A549 (cell line): ENCODE measurements at places on chromosomes 2 and 18. TPM values are rescaled to one million over a fixed set of nuclear protein-coding genes. Genes with fewer than 3 reads are reported as not detected.
A peak's percentile ranks its signal among the peaks of the same experiment; 100 is the strongest.

The SLC4A3 gene
- polyA plus RNA-seq, result 2.2 to 3.6 TPM (median 3.1 TPM) in 3 replicates

DNA sequence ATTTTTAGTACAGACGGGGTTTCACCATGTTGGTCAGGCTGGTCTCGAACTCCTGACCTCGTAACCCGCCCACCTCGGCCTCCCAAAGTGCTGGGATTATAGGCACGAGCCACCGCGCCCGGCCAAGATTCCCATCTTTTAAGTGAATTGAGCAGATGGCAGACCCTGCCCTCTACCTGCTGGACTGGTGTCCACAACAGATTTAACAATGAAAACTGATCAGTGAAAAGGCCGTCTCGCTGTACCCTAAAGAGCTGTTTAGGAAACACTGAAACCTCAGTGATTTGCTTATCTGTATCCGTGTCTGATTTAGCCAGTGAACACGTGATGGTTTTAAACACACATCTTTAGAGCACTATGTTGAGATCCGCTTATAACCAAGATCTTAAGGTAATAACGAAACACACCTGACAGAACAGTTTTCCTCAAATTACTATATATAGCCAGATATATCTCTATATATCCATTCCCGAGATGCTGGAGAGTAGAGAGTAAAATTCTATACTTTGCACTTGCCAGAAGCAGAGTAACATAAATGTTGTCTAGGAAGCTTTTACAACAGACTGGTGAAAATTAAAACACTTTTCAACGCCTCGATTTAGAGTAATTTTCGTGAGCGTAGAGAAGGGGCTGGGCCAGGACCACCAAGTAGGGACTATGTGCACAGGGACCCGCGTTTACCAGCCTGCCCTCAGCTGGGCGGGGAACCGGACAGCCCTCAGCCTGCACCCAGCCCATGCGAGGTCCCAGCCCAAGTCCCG lies 594 bp downstream of the FAM161A start:
- DNase-seq, result peak; percentile 77

The FZD7 gene
- polyA plus RNA-seq, result 4.9 to 7.1 TPM (median 6.7 TPM) in 3 replicates

The CAPN14 gene
- polyA plus RNA-seq, result 0.04 to 0.09 TPM (median 0.08 TPM) in 3 replicates

GRCh38 chr2:38613126-38613848 lies 10.6 kb upstream of the HNRNPLL start:
- no peak for DNase-seq

The RESP18 gene
- polyA plus RNA-seq, result not detected in 3 replicates

GRCh38 chr18:78268226-78268988 lies 711.2 kb upstream of the SALL3 start:
- DNase-seq, result no peak

DNA sequence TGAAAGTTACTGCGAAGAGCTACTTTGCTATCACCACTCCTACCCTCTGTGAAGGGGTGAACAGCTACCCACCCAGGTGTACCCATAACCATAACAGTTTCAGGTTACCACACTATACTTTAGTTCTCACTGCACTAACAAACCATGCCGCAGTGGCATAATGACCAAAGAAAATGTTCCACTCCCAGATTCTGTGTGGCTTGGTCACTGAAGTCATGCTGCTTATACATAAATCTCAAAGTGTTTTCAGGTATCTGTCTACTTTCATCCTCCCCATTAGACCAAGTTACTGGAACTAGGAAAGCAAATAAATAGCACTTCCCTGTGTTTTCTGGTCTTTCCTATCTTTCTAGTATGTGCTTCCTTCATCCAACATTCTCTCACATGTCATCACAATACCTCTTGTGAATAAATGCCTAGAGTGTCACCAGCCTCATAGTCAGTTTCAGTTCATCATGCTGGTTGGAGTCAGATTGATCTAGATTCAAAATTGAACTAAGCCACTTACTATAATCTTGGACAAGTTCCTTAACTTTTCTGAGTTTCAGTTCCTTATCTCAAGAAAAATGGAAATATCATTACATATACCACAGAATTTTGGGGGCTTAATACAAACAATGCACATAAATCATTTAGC lies 293.6 kb downstream of the FSIP2 start:
- DNase-seq, result no peak

The DYSF gene
- polyA plus RNA-seq, result 0.68 to 1.0 TPM (median 0.98 TPM) in 3 replicates

GRCh38 chr2:206585335-206585734 lies 57.0 kb upstream of the FAM237A start:
- no peak for DNase-seq

GRCh38 chr18:23274638-23275482 lies 139.6 kb downstream of the CABLES1 start:
- DNase-seq, result no peak

The OR6B2 gene
- polyA plus RNA-seq, result not detected in 3 replicates

GRCh38 chr2:118442046-118442445 lies 353.8 kb downstream of the INSIG2 start:
- DNase-seq, result no peak

DNA sequence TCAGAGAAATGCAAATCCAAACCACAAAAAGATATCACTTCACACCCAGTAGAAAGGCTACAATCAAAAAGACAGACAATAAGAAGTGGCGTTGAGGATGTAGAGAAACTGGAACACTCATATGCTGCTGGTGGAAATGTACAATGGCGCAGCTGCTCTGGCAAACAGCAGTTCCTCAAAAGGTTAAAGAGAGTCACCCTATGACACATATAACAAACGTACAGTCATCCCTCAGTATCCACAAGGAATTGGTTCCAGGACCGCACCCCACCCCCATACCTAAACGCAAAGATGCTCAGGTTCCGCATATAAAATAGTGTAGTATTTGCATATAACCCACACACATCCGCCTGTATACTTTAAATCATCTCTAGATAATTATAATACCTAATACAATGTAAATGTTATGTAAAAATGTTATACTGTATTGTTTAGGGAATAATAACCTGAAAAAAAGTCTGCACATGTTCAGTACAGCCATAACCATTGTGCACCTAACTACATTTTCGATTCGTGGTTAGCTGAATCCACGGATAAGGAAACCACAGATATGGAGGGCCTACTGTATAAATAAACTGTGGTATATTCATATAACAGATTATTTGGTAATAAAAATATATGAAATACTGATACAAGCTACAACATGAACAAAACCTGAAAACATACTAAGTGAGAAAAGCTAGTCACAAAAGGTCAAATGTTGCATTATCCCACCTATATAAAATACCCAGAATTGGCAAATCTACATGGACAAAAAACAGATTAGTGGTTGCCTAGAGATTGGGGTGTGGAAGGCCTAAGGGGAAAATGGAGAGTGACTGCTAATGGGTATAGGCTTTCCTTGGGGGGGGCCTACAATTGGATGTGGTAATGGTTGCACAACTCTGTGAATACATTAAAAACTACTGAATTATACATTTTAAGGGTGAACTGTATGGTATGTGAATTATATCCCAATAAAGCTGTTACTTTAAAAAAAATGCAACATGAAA lies 37.5 kb downstream of the UXS1 start:
- DNase-seq, result no peak

DNA sequence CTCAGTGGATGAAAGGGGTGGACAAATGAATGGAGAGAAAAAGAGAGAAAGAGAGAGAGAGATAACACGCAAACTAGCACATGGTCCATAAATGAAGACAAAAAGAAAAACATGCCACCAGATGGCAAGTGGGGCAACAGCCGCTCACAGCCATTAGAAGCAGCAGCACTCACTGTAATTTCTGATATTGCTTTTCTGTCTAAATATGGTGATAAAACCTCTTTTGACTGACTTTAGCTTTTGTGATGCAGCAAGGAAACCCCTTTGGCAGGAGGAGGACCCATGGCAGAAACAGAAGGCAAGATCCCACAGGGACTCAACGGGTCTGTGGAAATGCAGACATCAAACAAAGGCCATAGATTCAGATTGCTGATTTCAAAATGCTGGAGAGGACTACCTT lies 88.0 kb upstream of the CDH20 start:
- no peak for DNase-seq

DNA sequence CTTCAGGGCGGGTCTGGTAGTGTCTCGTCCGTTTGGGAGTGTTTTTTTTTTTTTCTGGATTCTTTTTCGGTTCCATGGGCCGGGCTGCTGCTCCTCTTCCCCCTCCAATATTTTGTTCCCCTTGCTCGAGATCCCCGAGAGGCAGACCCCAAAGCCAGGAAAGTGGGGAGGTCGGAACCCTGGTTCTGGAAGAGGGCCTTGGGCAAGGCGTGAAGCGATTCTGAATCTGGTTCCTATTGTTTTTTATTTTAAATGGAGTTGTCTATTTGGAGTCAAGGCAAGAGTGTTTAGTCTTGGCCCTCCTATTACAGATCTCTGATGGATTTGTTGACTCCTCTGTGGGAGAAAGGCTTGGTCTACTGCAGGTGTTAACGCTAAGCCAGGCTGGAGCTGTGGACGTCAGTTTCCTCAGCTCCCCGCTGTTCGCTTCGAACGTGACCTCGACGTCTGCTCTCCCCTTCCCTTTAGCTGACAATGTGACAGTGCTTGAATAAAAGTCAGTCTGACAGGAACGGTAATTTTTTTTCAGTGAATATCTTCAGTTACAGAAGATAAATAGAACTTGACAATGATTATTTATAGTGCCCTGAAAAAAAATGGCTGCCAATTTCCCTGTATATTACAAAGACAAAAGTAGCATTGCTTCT lies 683 bp upstream of the DNAJC27 start:
- peak; percentile 49 for DNase-seq

- DNase-seq, result peak; percentile 83
Measured at GRCh38 chr2:150135223-150135883, 352.1 kb downstream of the RND3 start.

DNA sequence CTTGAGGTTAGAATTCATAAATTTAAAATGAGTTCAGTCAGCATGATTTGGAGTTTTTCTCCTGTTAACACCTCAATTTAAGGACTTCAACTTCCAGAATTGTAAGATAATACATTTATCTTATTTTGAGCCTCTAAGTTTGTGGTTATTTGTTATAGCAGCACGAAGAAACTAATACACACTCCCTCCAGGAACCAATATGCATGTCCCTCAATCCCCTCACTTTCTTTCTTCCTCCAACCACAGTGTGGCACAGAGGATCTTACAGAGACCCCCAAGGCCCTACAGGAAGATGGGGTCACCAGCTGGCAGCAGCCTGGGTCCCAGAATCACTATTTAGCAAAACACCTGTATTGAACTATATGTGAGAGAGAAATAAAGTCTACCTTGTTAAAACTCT lies 242.0 kb downstream of the RAD51AP2 start:
- no peak for DNase-seq

The CELF4 gene
- not detected in 3 replicates for polyA plus RNA-seq

DNA sequence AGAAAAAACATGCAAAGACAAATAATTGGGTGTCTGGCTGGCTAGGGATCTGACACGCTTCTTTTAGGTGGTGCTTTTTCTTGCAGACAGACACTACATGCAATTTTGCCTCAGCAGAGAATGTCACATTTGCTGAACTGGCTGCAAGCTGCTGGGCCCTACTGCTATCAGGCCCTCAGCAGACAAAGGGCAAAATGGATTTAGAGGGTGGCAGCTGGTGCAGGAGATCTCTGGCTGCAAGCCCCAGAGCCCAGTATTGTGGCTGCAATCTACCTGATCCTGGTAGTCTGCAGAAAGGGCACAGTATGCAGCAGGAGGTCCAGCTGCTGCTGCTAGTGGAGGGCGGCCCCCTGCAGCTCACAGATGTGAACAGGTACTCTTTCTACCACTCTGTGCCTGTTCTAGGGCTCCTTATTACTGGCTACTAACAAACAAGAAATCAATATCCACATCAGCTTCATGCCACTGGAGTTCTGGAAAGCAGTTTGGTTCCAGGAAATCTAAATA lies 796.7 kb upstream of the CELF4 start:
- DNase-seq, result no peak

- DNase-seq, result no peak
Measured at GRCh38 chr2:241187101-241187917, 1.2 kb upstream of the ANO7 start.

GRCh38 chr2:3581367-3582262 lies 6.6 kb downstream of the RPS7 start:
- DNase-seq, result no peak

- no peak for DNase-seq
Measured at GRCh38 chr2:26191316-26192159, 18.6 kb downstream of the GAREM2 start.

- no peak for DNase-seq
Measured at GRCh38 chr18:2212598-2213205, 358.6 kb downstream of the METTL4 start.

The IL1R2 gene
- polyA plus RNA-seq, result 0.71 to 0.83 TPM (median 0.71 TPM) in 3 replicates

The TUBA4B gene
- 0.55 to 0.73 TPM (median 0.71 TPM) in 3 replicates for polyA plus RNA-seq

The POTEI gene
- polyA plus RNA-seq, result 0.04 TPM in 1 of 3 replicates, not detected in the others

- no peak for DNase-seq
Measured at GRCh38 chr2:207823865-207824264, 54.2 kb upstream of the FZD5 start.

GRCh38 chr2:47070920-47071824 lies 83.9 kb downstream of the STPG4 start:
- DNase-seq, result peak; percentile 52

- DNase-seq, result no peak
Measured at GRCh38 chr2:136137982-136138381, 20.0 kb upstream of the CXCR4 start.

GRCh38 chr2:204869132-204869823 lies 324.0 kb downstream of the PARD3B start:
- DNase-seq, result no peak

DNA sequence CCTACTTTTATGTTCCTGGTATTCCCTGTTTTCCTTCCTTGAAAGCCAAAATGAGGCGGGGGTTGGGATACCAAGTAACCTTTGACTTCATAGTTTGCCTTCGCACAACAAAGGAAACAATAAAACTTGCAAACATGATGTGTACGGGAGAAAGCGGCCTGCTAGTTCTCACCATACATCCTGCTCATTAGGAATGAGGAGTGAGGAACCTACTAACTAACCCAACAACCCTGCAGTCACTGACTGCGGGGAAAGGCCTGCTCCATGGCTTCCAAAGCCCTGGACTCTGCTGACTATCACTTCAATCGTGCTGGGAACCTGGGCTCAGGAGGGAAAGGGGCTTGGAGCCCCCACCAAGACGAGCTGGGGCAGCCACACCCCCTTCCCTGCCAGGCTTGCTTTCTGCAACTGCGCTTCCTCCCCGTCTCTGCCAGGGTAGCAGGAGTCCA lies 24.2 kb downstream of the RPL31 start:
- DNase-seq, result no peak

DNA sequence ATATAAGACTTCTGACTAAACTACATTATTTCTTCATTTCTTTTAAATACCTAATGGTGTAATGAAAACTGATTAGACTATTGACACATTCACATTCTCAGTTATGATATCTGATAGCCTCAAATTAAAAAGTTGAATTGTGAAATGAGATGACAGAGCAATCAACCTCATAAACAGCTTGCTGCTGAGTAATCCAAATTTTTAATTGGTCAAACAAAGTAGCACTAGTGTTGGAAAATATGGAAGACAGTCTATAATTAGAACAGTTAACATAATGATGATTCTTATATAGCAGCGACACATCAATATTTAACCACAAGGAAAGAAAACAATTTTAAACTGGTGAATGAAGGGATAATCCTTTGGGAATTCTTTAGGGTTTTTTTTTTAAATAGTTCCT lies 91.9 kb upstream of the LRP1B start:
- no peak for DNase-seq
